ENCODE measurements at places on chromosomes 4 and X.

- DNase-seq: no peak
These were observed 323.9 kb upstream of the PRPS2 start for GRCh38 chrX:12467321-12467720.

DNA sequence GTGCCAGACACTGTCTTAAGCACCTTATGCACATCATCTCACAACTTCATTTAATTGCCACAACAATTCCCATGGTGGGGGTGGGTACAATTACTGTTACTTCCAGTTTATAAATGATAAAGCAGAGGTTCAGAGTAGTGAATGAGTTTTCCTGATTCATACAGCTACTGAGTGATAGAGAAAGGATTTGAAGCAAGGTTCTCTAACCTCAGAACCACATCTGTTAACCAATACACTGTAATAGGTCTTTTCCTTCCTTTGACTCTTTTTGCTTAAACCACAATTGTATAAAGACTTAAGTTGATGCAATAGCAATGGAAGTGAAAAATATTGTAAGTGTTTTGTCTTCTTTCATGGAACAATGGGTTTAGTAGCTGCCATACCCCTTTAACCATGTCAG, 43.5 kb upstream of the PAK3 start:
- no peak for DNase-seq

- no peak for DNase-seq
These were observed 355.2 kb downstream of the UNC5C start for GRCh38 chr4:95193391-95194224.

- DNase-seq: no peak
These were observed 1.2 kb upstream of the PDZD4 start for GRCh38 chrX:153831429-153832150.

GRCh38 chrX:87874043-87874442, 356.4 kb downstream of the KLHL4 start:
- no peak for DNase-seq

DNA sequence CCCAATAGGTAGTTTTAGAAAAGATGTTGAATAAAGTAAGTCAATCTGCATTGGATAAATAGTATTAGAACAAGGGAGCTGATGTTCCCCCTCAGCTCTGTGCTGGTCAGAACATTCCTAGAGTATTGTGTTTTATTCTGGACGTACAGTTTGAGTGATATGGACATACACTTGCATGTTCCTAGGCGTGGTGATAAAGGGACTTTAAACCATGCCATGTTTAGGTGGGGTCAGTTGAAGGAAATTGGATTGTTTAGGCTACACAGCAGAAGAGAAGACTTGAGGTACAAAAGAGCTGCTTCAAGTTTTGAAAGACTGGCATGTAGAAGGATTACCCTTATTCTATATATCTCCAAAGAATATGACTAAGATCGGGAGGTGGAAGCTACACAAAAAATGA, 21.6 kb downstream of the GK start:
- DNase-seq: no peak
